ENCODE measurements at places on chromosomes 5 and 9.

GRCh38 chr5:59798862-59799667 lies 94.5 kb downstream of the PDE4D start:
- DNase-seq = no peak

DNA sequence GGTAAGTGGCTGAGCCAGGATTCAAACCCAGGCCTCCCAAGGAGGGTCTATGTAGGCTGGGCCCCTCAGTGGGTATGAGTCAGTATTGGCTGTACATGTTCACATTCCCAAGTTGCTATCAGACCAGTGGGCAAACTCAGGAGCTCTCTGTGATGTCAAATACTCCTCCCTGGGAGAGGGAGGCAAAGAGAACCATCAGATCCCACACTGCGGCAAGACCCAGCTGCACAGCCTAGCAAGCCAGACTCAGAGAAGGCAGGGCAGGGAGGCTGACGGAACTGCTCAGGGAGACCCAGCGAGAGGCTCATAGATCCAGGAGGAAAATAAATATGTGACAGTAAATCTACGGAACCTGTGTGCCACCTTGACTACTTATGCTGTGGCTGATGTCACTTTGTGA lies 42.6 kb upstream of the SAP30L start:
- no peak for DNase-seq

GRCh38 chr5:15627109-15627508 lies 127.1 kb downstream of the FBXL7 start:
- no peak for DNase-seq

- DNase-seq = no peak
These were observed 197.1 kb downstream of the CDH18 start for GRCh38 chr5:19790829-19791466.

DNA sequence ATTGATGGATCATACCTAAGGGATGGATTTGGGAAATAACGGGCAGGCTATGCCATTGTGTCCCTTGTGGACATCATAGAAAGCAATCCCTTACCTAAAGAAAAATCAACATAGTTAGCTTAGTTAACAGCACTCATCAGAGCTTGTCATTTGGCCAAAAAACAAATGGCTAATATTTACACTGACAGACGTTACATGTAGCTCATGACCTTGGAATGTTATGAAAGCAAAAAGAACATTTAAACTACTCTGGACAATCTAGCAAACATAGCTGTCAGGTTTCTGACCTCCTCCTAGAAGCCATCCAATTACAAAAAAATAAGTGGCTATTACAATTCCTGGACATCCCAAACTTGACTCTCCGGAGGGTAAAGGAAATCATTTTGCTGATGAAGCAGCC lies 23.8 kb downstream of the TMEM232 start:
- no peak for DNase-seq

DNA sequence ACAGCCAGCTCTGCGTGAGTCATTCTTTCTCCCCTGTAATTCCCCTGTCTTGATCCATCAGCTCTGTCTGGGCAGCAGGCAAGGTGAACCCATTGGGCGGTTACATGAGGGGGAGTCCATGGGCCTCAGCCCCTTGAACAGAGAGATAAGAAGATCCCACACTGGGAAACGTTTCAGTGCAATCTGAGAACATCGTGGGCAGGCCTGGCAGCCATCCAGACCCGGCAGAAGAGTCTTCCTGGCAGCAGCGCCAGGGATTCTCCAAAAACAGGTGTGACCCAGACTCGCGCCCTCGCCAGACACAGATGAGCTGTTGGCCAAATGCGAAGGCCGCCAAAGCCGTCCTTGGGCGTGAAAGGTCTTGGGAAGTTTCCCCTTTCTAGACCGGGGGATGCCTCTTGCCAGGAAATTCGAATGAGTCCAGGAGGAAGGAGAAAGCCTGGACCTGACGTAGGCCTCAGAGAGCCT lies 6.4 kb upstream of the SLC12A7 start:
- DNase-seq = no peak

DNA sequence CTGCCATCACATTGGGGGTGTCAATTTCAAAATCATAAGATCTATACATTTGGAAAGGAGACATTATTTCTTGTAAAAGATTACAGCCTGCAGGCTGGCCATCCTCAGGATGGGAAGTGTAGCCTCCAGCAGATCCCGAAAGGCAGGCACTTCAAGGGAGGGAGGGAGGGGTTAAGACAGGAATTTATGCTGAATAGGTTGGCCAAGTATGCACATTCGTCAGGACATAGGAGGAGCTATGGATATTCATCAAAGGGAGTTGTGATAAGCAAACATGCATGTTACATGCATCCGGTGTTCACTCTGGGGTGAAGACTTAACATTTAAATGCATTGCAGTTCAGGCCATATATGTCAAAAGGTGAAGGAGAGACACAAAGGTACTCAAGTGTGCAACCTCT lies 119.4 kb downstream of the CEP120 start:
- DNase-seq = no peak

DNA sequence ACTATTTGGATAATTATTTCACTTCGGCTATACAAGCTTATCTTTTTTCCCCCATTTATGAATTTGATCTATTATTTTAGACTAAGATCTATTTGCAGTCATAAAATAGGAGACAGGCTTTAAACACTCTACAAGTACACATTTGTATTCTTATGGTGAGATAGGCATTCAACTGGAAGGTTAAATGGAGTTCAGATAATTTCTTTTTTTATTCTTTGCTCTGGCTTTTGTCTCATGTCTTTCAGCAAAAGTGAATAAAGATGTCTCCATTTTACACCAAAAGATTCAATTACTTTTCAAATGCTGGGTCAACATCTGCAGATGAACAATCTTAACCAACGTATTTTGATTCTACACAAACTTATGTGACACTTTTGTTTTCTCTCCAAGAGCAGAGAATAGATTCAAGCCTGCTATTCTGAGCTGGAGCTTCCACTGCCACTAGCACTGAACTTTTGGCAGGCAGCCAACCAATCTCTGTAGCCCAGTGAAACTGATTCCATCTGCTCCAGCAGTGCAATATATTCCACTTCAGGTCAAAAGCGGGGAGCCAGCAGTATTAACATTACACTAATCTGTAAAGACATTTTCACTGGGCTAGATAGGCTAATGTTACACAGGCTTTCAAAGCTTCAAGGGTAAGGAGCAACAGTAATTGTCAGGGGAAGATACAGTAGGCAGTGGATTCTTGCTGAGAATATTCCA lies 452.0 kb upstream of the ZNF608 start:
- DNase-seq = no peak

- no peak for DNase-seq
These were observed 263.9 kb upstream of the NR4A3 start for GRCh38 chr9:99557816-99558215.

DNA sequence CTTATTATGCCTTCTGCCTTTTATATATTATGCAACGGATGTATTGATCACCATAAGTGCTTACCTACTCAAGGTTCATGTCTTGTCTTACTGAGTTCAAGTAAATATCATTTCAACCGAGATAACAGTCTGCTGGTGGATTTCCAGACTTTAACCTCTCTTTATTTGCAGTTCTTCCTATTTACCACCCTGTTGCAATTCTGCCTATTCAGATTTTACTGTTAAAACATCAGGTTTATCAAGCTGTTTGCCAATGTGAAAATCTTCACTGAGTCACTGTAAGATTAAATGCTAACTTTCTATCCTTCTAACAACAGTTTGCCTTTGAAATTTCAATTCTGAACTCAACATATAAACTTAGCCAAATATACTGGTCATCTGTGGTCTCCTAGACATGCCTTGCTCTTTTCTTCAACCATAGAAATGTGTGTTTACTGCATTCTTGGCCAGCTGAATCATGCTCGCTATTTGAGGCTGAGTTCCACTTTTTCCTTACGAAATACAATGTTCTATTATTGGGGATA lies 471.7 kb upstream of the RORB start:
- no peak for DNase-seq

- no peak for DNase-seq
These were observed 348.3 kb upstream of the CDH6 start for GRCh38 chr5:30845194-30845593.

DNA sequence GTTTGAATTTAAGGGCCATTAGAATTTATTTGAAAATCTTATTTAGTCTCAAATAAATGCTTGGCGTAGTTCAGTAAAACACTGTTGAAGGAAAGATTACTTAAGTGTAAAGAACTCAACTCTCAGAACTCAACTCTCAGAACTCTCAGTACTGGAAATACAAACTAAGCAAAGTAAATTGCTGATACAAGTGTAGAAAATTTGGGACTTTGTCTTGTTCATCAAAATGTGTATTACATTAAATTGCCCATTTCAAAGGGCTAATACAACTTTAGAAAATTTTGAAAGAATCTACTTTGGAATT lies 99.4 kb downstream of the CSNK1G3 start:
- no peak for DNase-seq

GRCh38 chr5:134614450-134615085 lies 18.1 kb downstream of the SAR1B start:
- no peak for DNase-seq

DNA sequence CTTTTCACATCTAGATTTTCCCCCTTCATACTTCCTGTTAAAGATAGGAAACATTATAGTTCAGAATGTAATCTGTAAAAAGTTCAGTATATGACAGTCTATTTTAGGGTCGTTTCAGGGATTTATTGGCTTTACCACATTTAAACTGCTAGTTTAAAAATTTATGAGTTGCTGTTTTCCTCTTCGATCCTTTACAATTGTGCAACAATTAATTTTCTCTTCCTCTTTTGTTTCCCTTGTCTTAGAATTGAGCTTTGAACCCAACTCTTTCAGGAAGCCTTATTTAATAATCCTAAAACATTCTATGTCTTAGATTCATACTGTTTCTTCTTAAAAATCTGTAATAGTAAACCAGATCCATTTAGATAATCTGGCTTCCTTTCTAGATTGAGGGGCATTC lies 16.4 kb downstream of the ZSWIM6 start:
- DNase-seq = no peak

DNA sequence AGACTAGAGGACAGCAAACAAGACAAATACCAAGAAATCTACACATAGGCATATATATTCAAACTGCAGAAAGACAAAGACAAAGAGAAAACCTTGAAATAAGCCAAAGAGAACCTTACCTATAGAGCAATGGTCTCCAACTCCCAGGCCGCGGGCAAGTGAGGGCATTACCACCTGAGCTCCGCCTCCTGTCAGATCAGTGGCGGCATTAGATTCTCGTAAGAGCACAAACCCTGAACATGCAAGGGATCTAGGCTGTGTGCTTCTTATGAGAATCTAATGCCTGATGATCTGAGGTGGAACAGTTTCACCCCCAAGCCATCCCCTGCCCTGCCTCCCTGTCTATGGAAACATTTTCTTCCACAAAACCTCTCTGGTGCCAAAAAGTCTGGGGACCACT lies 101.0 kb upstream of the MRPS30 start:
- no peak for DNase-seq

GRCh38 chr5:123186771-123187170 lies 97.7 kb downstream of the PRDM6 start:
- DNase-seq = no peak

- DNase-seq = no peak
These were observed 5.1 kb downstream of the MYMK start for GRCh38 chr9:133519693-133520092.

DNA sequence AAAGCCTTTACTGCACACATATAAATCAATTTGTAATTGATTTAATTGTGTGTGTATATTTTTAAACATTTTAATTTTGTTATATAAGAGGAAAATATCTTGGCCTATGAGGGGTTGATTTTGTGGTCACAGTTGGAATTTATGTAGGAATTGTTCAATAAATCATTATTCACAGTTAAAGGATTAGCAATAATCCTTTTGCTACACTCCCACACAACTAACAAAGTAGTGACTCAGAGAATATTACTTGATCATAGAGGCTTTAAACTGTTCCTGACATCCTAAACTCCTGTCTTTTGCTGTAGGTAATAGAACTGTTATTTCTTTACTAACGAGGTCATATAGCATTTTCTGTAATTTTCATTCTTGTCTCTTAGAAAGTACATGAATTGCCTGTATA lies 95.5 kb downstream of the ZCCHC7 start:
- DNase-seq = no peak

GRCh38 chr5:132423438-132423898 lies 54.0 kb downstream of the SLC22A5 start:
- no peak for DNase-seq

GRCh38 chr5:51043745-51044144 lies 339.5 kb upstream of the ISL1 start:
- no peak for DNase-seq

- no peak for DNase-seq
These were observed 152.9 kb upstream of the GNA14 start for GRCh38 chr9:77800924-77801551.

DNA sequence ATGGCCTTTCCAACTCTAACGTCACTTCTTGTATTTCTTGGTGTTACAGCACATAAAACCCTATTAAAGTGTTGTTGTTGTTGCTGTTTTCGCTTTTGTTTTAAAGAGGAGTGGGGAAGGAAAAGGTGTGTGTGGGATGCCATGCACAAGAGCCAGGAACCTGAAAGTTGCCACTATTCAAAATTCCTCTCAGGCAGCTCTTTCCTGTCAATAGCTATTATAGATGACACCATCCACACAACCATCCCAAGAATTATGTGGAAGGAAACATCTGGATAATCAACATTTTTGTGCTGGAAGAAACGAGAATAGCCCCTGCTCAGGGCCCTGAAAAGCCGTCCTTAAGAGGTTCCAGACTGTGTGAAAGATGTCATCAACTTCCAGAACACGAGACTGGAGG lies 79.3 kb downstream of the SHB start:
- DNase-seq = no peak

GRCh38 chr5:61409568-61409967 lies 77.5 kb downstream of the ZSWIM6 start:
- DNase-seq = no peak

DNA sequence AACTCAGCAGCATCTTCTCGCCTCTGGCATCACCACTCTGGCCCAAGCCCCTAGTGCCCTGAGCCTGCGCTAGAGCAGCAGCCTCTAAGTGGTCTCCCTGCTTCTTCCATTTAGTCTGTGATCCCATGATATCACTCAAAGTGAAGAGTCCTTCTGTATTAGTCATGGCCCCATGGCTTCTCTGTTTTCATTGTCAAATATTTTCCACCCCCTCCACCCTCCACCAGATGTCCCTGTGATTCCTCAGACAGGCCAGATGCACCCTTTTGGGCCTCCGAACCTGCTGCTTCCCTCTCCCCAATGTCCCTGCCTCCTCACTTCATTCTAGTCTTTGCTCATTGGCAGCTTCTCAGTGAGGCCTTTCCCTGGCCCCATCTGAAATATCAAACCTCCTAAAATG lies 299.2 kb downstream of the SPOCK1 start:
- DNase-seq = no peak

- no peak for DNase-seq
These were observed 156.9 kb downstream of the PAM start for GRCh38 chr5:102911973-102912372.

DNA sequence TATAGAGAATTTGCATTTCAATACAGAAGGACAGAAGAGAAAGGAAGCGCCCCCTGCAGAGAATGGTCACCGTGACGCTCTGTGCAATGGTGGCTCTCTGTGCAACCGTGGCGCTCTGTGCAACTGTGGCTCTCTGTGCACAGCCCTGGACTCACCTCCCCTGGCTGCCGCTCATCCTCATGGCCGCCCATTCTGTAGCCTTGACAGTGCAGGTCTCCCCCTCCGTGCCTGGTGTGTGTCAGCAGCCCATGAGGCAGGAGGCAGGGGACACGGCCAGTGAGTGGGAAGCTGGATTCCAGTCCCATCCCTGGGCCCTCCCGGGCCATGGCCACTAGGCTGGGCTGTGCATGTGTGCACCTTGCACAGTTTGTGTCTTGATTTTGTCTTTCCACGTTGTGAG lies 12.0 kb downstream of the EXOC3 start:
- no peak for DNase-seq
